Effector CD4-positive, alpha-beta T cell (primary cell): ENCODE measurements at places on chromosomes 16 and 17.

GRCh38 chr17:3905017-3905520 lies 11.2 kb downstream of the P2RX1 start:
- no peak for DNase-seq

GRCh38 chr16:29192329-29193247 lies 207.7 kb downstream of the LAT start:
- no peak for DNase-seq

DNA sequence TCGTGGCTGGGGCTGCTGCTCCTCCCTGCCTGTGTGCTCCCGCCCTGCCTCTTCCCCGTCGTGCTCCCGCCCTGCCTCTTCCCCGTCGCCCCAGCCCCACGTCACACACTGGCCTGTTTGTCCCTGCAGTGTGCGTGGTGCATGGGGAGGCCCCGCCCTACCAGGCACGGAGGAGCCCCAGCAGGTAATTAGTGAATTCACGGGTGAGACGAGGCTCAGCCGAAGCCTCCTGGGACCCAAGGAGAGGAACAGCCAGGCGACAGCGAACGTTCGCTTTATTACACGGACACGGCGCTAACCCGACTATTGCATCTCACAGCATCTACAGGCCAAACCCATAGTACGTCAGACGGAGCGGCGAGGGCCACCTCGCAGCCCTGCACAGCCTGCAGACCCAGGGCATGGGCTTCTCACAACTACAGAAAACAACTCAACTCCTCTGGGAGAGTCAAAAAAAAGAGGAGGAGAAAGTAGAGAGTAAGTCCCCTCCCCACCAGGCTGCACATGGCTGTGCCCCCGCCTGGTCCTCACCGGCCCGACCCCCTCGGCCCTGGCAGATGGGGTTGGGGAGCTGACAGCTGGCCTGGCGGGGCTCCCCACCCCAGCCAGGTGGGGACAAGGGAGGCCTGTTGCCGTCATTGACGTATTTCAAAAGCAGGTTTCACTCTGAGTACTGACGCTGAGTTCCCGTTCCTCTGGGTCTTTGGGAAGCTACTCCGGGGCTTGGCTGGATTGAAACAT lies 4.3 kb upstream of the PABPN1L start:
- DNase-seq: no peak

- DNase-seq: no peak
Observed at GRCh38 chr16:10490141-10490540, 90.3 kb downstream of the EMP2 start.

DNA sequence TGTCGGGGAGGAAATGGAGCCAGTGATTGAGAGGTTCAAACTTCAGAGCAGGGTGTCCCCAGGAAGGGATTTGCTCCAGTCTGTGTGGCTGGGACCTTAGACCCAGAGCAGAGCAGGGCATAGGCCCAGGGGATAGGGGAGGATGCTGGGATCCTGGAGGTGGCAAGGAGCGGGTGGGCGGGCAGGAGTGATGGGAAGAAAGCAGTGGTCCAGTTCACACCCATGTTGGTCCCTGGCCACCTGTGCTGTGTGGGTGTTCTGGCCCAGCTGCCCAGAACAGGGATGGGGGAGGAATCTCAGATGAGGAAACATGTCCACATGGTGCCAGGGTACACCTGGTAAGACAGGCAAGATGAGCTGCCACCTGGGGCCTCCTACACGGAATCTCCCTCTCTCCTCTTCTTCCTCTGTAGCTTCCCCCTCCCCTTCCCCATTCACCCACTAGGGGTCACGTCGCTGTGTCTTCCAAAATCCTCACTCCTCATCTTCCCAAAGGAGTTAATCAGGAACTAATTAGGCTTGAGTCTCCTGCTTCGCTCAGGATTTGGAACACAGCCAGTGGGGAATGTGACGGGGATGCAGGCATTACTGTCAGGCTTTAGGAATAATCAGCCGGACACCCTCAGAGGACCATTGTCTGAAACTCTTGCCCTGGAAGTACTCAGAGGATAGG lies 2.3 kb downstream of the BEAN1 start:
- DNase-seq: no peak
